ENCODE measurements at places on chromosomes 13 and 19.

- DNase-seq, result no peak
These were observed 9.4 kb downstream of the ARGLU1 start for GRCh38 chr13:106558527-106558926.

GRCh38 chr19:18368504-18369222 is 17.3 kb upstream of the GDF15 start:
- no peak for DNase-seq

GRCh38 chr19:35342430-35342829 is 5.3 kb upstream of the FFAR1 start:
- DNase-seq, result no peak

GRCh38 chr13:47413526-47413925 is 516.7 kb upstream of the HTR2A start:
- DNase-seq, result no peak

DNA sequence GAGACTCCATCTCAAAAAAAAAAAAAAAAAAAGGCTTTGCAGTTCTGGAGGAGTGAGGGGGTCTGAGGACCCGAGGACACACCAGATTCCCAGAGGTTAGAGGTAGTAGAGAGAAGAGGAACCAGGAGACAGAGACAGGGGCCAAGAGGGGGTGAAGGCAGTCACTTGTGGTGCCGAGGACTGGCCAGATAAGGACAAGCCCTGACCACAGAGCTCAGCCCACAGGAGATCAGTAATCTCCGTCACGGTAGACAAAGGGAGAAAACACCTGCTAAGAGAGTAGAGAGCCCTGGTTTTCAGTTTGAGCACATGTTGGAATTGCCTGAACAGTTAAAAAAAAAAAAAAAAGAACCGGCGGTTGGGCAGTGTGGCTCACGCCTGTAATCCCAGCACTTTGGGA is 1.7 kb upstream of the PRAM1 start:
- DNase-seq, result no peak

DNA sequence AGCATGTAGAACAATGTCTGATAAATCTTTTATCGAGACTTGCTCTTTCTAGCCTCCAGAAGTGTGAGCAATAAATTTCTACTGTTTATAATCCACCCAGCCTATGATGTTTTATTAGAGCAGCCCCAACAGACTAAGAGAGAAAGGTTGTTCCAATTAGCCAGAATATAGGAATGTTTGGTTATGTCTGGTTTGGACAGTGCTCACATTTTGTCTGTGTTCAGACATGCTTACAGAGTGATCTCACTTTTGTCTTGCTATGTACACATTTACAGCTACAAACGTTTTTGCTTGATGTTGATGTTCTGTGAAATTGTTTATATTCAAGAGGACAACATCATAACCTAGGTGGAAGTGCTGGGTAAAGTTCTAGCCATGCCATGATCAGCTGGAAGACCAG is 18.0 kb upstream of the EVI5L start:
- no peak for DNase-seq

DNA sequence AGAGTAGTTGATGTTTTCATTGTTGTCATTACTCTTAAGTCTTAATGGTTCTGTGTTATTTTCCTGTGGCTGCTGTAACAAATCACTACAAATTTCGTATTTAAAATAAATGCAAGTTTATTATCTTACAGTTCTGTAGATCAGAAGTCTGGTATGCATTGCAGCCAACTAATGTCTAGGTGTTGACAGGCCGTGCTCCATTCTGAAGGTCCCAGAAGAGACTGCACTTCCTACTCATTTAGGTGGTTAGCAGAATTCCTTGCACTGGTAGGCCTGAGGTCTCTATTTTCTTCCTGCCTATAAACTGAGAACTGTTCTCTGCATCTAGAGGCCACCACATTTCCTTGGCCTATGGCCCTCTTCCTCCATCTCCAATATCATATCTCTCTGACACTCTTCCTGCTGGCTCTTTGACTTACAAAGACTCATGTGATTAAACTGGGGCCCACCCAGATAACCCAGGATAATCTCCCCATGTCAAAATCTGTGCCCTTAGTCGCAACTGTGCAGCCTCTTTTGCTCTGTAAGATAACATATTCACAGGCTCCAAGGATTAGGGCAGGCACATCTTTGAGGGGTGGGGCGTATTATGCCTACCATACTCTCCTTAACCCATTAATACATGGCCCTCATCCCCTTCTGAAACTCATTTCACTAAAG is 468.4 kb downstream of the FOXO1 start:
- DNase-seq, result no peak

GRCh38 chr19:27745978-27746542 is 1466.9 kb downstream of the UQCRFS1 start:
- DNase-seq, result no peak

GRCh38 chr19:18660051-18660910 is 23.2 kb upstream of the CRTC1 start:
- no peak for DNase-seq

GRCh38 chr19:48870048-48870447 is 1.6 kb upstream of the PLEKHA4 start:
- no peak for DNase-seq

GRCh38 chr19:1648920-1649541 is 3.4 kb downstream of the TCF3 start:
- no peak for DNase-seq

DNA sequence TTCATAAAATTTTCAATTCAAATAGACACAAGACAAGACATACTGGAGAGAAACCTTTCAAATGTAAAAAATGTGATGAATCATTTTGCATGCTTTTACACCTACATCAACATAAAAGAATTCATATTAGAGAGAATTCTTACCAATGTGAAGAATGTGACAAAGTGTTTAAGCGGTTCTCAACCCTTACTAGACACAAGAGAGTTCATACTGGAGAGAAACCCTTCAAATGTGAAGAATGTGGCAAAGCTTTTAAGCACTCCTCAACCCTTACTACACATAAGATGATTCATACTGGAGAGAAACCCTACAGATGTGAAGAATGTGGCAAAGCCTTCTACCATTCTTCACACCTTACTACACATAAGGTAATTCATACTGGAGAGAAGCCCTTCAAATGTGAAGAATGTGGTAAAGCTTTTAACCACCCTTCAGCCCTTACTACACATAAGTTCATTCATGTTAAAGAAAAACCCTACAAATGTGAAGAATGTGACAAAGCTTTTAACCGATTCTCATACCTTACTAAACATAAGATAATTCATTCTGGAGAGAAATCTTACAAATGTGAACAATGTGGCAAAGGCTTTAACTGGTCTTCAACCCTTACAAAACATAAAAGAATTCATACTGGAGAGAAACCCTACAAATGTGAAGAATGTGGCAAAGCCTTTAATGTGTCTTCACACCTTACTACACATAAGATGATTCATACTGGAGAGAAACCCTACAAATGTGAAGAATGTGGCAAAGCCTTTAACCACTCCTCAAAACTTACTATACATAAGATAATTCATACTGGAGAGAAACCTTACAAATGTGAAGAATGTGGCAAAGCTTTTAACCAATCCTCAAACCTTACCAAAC is 24.6 kb upstream of the ZNF431 start:
- no peak for DNase-seq

- DNase-seq, result no peak
These were observed 784 bp downstream of the PIBF1 start for GRCh38 chr13:72782717-72783116.

GRCh38 chr13:73109288-73109899 is 50.6 kb downstream of the KLF5 start:
- no peak for DNase-seq

All from activated T-helper 1 cell treated with anti-CD3 and anti-CD28 coated beads, Interleukin-2, amount 50 U/mL, for 16 hours (primary cell).